H7 (cell line): ENCODE measurements at places on chromosomes 2 and 18. TPM values are rescaled to one million over a fixed set of nuclear protein-coding genes. Genes with fewer than 3 reads are reported as not detected.

DNA sequence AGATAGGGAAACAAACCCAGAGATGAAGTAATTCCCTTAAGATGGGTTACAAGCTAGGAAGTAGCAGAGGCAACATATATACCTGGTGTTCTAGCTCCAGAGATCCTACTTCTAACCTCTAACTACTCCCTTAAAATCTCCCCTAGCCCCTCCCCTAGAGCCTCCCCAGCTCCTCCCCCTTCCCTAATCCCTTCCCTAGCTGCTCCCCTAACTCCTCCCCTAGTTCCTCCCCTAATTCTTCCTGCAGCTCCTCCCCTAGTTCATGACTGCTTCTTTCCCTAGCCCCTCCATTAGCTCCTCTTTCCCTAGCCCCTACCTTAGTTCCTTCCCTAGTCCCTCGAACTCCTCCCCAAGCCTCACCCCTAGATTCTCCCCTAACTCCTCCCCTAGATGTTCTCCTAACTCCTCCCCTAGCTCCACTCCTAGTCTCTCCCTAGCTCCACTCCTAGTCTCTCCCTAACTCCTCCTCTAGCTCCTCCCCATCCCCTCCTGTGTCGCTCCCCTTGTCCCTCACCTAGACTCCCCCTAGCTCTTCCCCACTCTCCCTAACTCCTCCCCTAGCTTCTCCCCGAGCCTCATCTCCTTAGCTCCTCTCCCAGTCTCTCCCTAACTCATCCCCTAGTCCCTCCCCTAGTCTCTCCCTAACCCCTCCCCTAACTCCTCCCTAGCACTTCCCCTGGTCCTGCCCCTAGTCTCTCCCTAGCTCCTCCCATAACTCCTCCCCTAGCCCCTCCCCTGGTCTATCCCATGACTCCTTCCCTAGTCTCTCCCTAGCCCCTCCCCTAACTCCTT is 108.9 kb downstream of the CD226 start:
- peak; percentile 59 for DNase-seq

DNA sequence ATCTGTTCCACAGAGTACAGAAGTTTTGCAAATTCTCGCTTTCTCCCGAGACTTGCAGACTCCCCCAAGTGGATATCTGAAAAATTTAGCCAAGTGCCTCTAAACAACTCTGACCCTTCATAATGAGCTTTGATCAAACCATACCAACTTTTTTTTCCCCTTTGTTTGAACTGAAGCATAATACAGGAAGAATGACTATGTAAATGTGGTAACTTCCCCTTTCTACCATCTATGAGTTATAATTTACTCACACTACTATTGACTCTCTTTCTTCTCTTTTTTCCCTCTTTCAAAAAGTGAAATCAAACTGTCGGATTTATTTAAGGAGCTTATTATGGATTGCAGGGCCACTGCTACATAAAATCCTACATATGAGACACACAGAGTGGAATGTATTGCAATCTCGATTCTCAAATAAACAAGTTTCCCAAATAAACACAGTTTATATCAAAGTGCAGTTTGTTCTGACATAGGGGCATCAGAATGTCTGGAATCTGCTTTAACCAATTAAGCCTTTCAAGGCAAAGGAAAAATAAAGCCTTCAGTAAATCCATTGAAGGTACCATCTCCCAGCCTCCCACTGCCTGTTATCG is 1.4 kb upstream of the ZNF804A start:
- DNase-seq = no peak

DNA sequence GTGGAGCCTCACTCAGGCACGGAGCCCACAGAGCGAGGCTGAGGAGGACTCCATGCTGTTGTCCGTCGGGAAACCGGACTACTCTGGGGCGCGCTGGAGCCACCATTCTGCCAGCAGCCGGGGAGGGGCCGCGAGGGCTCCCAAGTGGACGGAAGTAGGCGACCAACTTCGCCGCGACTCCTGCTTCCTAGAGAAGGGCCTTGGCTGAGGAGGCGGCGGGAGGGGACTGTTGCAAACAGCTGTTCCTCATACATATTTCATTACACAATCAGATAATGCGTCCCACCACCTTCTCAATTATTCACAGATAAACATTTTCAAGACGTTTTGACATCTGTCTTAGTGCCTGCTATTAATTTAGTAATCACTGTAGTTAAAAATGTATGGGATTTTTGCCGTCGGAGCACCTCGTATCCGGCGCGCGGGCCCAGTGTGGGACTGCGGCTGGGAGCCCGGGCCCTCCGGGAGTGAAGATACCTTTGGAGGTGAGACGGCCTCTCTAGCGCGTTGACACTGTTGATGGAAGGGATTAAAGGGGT is 11.7 kb upstream of the SIX3 start:
- no peak for DNase-seq

DNA sequence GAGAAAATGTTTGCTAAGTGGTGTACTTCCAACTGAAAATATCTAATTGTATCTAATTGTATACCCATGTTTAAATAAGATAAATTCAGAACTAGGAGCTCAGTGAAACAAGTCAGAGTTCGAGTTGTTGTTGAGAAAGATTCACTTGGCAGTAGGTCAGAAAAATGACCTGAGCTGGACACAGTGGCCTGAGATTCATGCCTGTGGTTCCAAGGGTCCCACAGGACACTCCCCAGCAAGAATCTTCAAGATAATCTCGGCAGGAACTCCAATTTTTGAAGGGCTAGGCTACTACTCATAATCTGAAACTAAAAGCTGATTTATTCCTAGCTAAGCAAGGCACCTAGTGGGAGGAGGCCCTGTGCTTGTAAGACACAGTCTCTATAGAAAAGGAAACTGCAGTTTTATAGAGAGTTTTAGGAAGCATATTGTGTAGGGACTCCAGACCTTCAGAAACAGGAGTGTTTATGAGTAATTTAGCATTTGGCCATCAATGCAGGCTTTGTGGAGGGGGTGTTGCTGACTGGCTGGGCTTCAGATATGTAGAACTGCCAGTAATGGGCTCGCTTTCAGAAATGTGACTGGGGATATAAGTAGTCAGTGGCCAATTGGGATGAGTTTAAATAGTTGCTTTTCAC is 43.2 kb downstream of the SP140 start:
- DNase-seq = no peak

DNA sequence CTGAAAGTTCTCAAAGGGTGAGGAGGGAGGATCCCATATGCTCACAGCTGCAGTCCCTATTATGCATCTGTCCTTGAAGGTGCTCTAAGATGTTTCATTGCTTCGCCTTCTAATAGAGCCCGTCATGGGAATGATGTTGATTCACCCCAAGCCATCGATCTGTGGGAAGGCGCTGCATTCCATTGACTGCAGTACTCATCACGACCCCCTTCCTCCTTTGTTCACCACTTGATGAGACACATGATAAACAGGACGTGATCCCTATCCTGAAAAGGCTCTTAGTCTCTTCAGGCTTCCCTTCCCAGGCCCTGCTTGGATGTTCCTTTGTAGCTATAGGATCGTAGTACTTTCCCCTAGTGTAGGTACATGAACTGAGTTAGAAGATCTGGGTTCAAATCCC is 181.8 kb downstream of the AGPS start:
- DNase-seq = peak; percentile 9

DNA sequence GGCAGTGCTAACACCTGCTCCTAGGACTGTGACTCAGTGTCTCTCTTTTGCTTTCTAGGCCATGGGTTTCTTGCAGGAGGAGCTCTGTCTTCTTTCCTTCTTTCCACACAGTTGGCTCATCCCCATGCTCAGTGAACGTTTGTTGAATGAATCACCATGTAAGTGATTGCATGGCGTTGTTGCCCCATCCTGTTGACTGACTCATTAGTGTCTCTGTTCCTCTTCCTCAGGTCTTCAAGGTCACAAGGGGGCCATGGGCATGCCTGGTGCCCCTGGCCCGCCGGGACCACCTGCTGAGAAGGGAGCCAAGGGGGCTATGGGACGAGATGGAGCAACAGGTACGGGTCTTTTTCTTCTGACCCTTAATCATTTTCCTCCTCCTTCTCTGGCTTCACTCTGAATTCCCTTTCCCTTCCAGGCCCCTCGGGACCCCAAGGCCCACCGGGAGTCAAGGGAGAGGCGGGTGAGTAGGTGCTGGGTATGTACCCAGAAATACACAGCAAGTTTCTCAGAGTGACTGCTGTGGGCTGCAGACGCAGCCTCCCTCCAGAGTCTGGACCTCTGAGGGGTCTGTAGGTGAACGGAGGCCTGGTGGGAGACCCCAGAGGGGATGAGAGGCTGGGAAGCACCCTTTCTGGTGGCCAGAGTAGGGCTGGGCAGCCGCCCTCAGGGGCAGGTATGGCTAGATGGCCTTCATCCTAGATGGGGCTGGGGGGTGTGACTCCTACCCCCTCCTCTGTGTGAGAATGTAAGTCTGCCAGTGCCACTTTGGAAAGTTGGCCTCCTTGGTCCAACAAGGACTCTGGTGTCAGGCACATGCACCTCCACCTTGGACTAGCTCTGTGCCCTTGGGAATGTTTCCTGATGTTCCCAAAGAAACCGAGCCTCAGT is 32.4 kb downstream of the MARCO start:
- peak; percentile 20 for DNase-seq

- DNase-seq = peak; percentile 25
These were observed 55.3 kb downstream of the C2orf76 start for GRCh38 chr2:119311371-119311770.

DNA sequence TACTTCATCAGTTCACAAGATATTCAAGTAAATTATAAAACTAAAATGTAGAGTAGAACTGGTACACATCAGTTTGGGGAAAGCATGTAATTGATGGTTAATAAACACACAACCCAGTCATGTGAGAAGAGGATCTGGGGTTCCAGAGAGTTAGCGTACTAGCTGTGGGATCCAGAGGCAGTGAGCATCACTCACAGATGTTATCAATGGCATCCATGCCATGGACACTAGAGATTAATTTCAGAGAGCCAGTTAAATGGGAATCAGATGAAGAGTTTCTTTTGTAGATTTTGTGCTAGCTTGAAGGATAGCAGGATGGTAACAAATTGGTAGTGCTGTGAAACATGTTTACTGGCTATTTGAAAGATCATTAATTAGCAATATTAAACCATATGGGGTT is 21.8 kb upstream of the CCDC68 start:
- no peak for DNase-seq

DNA sequence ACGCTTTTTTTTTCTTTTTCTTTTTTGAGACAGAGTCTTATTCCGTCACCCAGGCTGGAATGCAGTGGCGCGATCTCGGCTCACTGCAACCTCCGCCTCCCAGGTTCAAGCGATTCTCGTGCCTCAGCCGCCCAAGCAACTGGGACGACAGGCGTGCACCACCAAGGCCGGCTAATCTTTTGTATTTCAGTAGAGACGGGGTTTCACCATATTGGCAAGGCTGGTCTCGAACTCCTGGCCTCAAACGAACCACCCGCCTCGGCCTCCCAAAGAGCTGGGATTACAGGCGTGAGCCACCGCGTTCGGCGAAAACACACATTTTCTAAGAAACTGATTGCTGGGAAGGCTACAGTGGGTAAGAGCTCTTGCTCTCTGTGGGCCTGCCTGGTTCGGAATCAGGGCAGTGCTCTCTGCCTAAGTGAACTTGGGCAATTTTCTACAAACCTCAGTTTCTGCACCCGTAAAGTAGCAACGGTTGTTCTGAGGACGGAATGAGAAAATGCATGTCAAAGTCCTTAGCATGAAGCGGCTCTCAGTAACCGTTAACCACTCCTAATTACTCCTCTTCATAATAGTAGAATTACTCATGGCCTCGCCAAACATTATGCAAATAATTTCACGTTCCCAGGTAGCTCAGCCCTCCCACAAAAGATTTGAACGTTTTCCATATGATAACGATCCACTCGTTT is 1.0 kb upstream of the PMAIP1 start:
- no peak for DNase-seq

DNA sequence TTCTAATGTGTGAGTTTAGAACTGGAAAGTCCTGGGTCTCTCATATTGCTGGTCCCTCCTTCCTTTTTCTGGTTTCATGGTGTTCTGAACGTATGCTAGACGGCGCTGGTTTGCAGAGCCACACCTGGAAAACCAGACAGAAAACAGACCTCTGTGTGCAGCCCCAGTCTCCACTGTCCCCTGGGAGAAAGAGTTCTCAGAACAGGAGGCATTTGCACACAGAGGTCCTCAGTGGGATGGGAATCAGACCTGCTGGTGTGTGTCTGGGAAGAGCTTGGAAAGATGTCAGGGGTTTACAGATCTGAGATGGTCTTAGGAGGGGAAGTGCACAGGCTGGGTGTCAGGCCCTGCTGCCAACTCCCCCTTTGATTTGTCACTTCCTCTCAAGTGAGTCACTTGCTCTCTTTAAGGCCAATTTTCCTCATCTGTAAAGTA is 14.9 kb upstream of the MBP start:
- DNase-seq = no peak

DNA sequence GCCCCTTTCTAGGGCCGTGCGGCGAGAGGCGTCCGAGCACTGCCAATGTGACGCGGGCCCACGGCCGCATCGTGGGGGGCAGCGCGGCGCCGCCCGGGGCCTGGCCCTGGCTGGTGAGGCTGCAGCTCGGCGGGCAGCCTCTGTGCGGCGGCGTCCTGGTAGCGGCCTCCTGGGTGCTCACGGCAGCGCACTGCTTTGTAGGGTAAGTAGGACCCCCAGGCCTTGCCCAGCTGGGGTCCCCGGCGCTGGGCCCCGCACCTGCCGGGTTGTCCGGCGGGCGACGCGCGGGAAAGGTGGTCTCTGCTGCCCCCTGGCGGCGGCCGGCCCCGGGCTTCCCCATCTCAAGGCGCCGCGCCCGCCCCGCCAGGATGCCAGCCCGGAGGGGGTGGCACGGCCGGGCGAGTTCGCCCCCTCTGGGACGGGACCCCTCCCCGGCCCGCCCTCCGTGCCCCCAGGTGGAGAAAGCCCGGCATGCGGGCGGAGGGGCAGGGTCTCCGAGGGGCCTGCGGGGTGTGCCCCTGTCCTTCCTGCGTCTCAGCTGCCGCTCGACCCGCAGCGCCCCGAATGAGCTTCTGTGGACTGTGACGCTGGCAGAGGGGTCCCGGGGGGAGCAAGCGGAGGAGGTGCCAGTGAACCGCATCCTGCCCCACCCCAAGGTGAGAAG is 1.9 kb downstream of the PRSS56 start:
- DNase-seq = peak; percentile 98

Gene SERPINB13
- not detected in 2 replicates for total RNA-seq

Gene THSD7B
- 0.22 and 0.28 TPM in 2 replicates for total RNA-seq

Gene CD226
- not detected in 2 replicates for total RNA-seq

Gene CFAP221
- 0.07 and 0.37 TPM in 2 replicates for total RNA-seq

Gene LYPD6B
- 0.22 and 1.9 TPM in 2 replicates for total RNA-seq

Gene CTLA4
- total RNA-seq = not detected in 2 replicates
